ENCODE measurements at places on chromosomes 7 and 10.
A peak's percentile ranks its signal among the peaks of the same experiment; 100 is the strongest.

DNA sequence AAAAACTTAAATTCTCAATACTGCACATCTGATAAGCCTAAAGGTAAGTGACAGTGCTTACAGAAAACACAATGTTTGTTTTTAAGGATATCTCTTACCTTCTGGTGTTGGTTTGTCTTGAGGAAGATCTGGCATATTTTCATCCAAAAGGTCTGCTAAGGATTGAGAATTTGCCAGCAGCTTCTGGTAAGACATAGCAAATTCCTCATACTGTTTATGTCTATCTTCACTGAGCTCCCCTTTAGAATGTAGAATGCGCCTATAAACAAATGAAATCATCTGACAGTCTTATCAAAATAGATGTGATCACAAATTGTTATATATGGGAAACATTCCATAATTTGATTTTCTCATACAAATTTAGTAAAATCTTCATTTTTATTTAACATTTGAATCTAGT is 28.7 kb downstream of the UPF2 start:
- no peak for DNase-seq

DNA sequence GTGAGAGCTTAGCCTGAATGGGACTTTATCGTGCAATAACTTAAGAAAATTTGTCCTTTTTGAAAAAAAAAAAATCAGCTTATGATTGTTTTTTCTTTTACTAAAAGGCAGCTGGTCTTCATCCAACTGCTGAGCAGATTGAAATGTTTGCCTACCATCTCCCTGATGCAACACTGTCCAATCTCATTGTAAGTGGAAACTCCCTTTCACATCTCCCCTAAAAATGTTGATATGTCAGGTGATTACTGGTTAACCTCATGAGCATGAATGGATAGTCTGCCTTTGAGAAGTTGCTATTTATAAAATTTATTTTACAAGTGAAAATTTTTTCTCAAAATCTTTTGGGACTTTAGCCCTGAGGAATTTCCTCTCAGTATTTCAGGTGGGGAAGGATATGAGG is 17.8 kb upstream of the HKDC1 start:
- no peak for DNase-seq

DNA sequence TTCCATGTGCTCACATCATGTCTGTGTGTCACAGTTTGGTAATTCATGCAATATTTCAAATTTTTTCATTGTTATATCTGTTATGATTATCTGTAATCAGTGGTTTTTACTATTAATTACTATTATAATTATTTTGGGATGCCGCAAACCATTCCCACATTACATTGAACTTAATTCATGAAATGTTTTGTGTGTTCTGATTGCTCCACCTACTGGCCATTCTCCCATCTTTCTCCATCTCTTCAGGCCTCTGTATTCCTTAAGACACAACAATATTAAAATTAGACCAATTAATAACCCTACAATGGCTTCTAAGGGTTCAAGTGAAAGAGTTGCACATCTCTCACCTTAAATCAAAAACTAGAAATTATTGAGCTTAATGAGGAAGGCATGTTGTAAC is 398.5 kb downstream of the PCDH15 start:
- DNase-seq, result no peak

DNA sequence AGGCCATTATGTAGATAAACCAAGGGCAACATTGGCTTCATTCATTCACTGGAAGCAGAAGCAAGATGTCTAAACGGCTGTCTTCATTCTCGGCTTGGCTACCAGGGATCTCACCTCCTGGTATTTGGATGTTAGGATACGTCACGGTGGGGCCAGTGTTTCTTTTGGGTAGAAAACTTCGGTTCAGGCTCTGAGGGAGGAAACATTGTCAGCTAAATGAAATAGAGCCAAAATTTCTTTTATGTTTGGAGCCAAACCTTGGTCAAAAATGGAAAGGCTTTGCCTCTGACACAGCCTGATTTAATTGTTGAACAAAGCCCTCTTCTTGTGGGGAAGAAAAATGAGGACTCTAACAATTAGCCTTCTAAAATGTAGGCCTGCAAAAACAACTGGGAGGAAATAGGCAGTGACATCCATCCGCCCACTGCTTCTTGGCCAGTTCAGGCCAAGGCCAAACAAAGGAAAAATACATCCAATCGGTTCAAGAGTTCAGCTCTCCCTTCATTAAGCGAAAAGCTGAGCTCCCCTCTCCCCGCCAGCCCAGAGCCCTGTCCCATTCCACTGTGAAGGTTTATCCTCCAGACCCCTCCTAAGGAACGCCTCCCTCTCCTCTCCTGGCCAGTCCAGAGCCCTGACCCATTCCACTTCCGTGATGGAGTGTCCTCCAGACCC is 44.4 kb downstream of the PFKFB3 start:
- DNase-seq, result no peak

GRCh38 chr7:131385039-131385605 is 57.4 kb downstream of the MKLN1 start:
- DNase-seq, result no peak

DNA sequence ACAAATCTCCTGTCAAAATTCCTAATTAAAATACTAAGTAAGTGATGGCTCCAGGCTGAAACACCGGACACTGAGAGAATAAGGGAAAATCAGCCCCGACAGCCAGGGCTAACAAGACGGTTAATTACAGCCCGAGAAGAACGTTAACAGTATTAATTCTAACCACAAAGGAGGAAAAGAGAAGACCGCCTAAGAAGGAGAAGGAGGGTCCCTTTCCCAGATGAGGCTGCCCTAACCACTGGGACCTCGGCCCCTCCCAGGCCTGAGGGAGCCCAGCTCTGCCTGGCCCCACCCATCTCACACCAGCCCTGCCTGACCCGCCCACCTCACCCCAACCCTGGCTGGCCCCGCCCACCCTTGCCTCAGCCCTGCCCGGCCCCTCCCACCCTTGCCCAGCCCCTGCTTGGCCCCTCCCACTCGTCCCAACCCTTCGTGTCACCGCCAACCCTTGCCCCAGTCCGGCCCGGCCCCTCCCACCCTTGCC is 51.3 kb downstream of the PWWP2B start:
- peak; percentile 14 for DNase-seq

DNA sequence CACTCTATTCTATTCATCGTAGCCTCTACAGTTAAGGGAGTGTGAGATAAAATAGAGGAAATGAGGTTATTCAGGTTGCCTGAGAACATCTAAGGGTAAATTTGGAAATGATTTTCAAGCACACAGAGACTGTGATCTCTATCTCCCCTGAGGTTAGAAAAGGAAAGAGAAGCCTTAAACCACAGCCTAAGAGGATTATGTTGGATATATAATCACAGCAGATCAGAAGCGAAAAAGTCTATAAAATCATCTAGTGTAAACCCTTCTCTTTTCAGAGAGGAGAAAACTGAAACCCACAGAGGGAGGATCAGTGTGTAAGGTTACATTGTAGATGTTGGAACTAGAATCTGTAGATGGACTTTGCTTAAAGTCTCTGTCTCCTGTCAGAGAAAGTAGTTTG is 90.6 kb upstream of the SEMA3E start:
- DNase-seq, result no peak

GRCh38 chr7:105206985-105207384 is 181.7 kb downstream of the SRPK2 start:
- no peak for DNase-seq

DNA sequence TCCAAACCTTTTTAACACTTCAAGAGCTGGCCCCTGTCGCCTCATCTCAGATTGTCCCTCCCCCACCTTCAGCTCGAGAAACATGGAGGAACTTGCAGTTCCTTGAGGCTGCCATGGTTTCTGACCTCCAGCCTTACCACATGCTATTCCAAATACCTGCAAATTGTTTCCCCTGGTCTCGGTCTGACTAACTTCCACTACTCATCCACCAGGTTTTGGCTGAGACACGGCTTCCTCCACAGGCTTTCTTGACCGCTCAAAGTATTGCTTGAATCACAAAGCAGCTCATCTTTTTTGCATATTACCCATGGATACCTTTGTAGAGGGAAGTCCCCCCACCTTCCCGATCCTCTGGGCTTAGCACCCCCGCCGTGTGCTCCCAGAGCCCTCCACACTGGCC is 5.2 kb upstream of the SAMD8 start:
- DNase-seq, result no peak

GRCh38 chr7:31006857-31007256 is 43.1 kb downstream of the GHRHR start:
- no peak for DNase-seq

Measured in HS-27A (cell line).